Right cardiac atrium (tissue), 5 donors: ENCODE measurements at places on chromosomes 12 and 14. TPM values are rescaled to one million over a fixed set of nuclear protein-coding genes. Genes with fewer than 3 reads are reported as not detected.

DNA sequence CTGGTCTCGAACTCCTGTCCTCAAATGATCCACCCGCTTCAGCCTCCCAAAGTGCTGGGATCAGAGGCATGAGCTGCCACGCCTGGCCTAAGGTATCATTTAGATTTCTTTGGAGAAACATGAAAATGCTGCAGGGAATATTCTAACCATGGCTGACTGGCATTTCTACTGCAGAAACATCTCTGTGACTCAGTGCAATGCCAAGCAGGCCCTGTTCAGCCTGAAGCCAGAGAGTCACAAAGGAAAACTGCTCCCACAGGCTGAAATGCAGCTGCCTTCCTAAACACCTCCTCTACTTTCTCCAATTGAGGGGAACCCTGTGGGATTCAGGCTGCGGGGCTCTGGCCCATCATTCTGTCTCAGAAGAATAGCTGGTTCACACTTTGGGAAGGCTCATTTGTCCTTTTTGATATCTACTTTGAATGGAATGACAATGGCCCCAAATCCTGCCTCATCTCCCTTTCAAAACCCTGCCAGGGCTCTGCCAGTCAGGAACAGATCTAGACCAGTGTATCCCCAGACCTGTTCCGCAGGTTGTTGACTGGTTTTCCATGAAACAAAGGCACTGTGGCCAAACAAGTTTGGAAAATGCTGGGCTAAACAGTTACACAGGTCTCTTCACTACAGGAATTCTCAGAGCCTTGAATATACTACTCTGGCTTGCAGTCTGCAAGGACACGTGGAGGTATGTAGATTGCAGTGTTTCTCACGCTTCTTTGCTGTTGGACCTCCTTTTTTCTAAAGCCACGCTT is 7.8 kb downstream of the C12orf43 start:
- DNase-seq = no peak

- no peak for DNase-seq
Measured at GRCh38 chr12:6206327-6206726, 6.1 kb downstream of the CD9 start.

- no peak for DNase-seq
Measured at GRCh38 chr14:97462081-97462480, 664.9 kb downstream of the VRK1 start.

DNA sequence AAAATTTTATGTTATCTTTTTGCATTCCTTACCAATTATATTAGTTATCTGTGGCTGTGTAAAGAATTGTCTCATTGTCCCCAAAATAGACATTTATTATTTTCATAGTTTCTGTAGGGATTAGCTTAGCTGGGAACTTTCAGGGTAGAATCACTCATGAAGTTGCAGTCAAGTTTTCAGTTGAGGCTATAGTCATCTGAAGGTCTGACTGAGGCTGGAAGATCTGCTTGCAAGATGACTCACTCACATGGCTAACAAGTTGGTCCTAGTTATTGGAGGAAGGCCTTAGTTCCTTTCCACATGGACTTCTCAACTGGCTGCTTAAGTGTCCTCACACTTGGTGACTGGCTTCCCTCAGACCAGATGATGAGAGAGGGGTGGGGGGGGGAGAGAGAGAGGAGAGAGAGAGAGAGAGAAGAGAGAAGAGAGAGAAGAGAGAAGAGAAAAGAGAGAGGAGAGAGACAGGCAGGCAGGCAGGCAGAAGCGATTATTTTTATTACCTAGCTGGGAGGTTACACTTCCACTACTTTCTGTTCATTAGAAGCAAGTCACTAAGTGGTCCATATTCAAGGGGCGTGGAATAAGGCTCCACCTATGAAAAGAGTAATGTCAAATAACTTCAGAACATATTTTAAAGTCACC is 6.4 kb downstream of the AP5M1 start:
- DNase-seq = no peak

DNA sequence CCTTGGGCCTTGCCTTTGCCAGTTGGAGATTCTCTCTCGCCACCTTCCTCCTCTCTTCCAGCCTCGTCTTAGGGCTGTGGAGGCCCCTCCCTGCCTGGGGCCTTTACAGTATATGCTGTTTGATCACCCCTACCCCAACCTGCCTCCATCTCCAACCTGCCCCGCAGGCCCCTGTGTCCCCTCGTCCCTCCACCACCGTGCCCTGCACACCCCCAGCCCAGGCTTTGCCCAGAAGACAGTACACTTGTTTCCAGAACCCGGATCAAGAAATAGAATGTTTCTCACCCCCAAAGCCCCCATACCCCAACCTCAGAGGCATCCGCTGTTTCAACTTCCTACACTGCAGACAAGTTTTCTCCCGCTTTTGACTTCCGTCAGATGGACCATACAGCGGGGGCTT is 202.3 kb upstream of the C14orf180 start:
- no peak for DNase-seq

- DNase-seq = no peak
Measured at GRCh38 chr14:55438066-55438683, 2.2 kb downstream of the TBPL2 start.

DNA sequence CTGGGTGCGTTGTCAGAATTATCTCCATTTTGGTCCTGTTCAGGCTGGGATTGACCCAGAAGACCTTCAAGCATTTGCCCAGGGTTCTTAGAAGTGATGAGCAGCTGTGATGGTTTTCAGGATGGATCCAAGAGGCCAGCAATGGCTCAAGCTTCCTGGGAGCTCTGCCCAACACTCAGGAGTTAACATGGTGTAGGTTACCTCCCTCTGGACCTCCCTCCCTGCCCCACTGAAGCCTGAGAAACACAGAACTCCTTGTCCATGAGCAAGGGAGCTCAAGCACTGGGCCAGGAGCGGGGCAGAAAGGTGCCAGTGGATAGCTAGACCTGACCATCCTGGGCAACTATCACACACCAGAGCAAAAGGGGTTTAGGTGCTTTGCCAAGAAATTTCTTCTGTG is 148.4 kb upstream of the FKBP4 start:
- DNase-seq = no peak

DNA sequence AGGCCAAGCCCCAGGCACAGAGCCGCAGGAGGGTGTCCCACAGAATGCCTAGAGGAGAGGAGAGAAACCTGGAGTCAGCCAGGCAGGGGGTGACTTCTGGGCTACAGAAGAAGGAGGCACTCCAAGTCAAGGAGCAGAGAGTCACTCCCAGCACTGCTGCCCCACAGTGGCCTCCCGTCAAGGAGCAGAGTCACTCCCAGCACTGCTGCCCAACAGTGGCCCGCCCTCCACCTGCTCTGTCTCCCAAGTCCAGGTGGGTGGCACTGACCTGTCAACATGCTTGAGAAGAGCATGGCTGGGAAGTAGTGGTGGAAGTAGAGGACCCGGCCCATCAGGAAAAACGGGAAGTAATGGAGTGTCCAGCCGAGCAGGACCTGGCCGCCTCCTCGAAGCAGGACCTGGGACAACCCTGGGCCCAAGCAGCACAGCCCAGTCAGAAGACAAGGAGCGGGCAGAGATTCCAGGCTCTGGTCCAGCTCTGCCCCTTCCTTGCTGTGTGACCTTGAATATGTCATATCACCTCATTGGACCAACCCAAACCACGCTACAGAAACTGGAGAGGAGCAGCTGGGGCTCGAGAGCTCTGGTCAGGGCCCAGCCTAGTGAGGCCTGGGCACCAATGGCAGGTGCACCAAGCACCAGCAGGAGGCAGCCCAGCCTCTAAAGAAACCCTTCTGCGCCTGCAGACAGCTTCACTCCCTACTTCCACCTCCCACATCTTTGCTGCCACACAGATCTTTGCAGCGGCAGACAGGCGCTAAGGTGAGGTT is 7.6 kb upstream of the NGB start:
- DNase-seq = no peak

DNA sequence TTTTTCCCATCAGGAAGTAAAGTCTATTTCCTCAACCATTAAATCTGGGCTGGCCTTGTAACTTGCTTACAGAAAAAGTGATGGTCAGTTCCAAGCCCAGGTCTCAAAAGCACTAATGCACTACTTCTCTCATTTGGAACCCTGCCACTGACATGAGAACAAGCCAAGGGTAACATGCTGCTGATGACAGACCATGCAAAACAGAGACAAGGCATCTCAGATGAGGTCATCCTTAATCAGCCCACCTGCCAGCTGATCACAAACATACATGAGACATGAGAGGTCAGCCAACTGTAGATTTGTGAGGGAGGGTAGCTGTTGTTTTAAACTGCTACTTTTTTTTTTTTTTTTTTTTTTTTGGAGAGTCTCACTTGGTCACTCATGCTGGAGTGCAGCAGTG is 16.2 kb downstream of the TWF1 start:
- no peak for DNase-seq

DNA sequence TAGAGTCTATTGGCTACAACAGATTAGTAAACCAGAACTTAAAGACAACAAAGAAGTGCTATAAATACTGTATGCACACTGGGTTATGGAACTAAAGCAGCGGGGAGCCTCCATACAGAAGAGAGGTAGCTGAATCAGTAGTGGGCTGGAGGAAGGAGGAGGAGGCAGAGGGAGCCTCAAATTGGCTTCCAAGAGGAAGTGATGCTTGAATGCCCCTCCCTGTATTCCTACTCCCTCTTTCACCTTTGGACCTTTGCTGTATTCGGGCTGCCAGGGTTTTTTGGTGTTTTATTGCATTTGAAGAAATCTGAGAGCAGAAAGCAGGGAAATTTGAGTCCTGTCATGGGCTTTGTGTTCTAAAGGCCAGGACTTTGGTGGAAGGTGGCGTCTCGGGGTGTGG is 104.0 kb upstream of the PTPRB start:
- DNase-seq = no peak

DNA sequence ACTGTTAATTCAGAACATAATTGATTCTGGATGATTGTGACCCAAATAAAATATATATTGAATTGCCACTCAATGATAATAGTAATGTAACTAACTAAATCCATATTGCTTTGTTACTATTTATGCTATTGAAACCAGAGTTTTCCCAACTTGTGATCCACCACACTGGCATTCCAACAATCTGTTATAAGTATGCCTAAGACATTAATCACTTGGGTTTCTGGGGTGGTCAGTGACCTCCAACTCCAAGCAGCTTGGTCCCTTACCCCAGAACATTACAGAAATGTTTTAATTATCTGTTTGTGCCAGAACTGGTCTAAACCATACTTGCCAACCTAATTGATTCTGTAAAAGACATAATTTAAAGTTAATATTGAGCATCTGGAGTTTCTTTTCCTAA is 14.6 kb downstream of the CAPS2 start:
- DNase-seq = no peak

- DNase-seq = no peak
Measured at GRCh38 chr12:123989168-123989567, 16.2 kb downstream of the ZNF664 start.

DNA sequence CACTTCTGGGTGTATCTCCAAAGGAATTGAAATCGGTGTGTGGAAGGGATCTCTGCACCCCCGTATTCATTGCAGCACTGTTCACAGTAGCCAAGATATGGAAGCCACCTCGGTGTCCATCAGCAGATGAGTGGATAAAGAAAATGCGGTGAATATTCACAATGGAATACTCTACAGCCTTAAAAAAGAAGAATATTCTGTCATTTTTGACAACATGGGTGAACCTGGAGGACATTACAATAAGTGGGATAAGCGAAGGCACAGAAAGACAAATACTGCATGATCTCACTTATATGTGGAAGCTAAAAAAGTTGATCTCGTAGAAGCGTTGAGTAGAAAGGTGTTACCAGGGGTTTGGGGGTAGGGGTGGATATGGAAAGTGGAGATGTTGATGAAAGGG is 111.9 kb downstream of the BEGAIN start:
- DNase-seq = no peak

BMAL2 gene
- total RNA-seq = 0.85 TPM

BRI3BP gene
- 6.1 TPM for total RNA-seq

KRT85 gene
- not detected for total RNA-seq

FOXM1 gene
- 0.33 TPM for total RNA-seq

FUT8 gene
- 12.0 TPM for total RNA-seq

OASL gene
- 0.32 TPM for total RNA-seq

OR6C2 gene
- total RNA-seq = not detected
